ENCODE measurements at places on chromosomes 1 and 21. TPM values are rescaled to one million over a fixed set of nuclear protein-coding genes. Genes with fewer than 3 reads are reported as not detected.
A peak's percentile ranks its signal among the peaks of the same experiment; 100 is the strongest.

DNA sequence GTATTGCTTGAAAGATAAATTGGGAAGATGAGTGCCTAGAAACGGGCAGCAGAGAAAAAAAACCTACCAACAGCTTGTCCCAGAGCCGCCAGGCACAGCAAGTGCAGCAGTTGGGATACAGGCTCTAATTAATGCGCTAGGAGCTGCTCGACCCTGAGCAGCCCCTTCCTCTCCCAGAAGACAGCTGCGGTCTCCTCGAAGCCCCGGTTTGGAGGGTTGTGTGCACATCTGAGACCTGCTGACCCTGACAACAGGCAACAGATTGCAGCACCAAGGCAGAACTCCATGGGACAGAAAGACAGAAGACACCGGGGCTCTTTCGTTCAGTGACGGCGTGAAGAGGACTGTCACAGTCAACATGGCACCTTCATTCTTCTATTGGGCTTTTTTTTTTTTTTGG is 101.4 kb downstream of the TSEN15 start:
- DNase-seq = no peak

DNA sequence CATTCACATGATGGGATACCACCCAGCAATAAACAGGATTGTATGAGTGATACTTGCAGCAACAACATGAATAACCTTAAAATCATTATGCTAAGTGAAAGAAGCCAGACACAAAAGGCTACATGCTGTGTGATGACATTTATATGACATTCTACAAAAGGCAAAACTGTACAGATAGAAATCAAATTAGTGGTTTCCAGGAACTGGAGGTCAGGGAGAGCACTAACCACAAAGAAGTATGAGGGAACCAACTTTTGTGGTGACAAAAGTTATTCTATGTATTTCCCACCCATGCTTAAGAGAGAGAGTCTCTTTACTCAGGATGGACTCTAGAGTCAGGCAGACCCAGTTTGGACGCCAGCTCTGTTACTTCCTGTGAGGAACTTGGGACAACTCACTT is 364.5 kb upstream of the DAB1 start:
- DNase-seq = no peak

DNA sequence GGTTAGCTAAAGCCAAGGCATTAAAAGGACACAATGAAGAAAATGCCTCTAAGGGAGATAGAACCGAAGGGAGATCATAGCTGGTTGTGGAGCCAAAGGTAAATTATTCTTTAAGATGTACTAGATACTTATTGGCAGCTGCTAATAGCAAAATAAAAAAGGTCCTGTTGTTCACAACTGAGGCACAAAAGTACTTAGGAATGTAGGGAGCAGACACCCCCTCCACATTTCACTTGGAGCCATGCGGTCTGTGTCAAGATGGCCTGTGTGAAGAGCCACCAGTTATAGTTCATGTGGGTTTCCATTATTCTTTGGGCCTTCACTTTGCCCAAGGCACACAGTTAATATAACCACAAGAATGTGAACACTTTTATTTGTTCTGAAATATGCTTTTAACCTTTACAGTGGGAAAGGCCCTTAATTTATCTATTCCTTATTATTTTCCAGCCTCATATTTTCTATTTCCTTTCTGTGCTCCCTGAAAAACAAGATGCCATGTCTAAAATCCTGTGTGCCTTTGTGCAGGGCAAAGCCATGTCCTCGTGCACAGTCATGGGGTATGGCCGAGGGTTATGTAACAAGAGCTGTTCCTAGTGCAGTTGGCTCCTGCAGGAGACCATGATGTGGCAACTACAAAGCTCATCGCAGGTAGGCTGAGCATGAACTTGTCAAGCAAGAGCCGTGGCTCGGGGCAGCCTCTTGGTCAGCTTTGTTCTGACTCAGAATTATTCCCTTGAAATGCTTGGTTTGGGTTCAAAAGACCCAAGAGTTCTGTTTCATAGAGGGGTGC is 16.2 kb upstream of the WDR26 start:
- no peak for DNase-seq

DNA sequence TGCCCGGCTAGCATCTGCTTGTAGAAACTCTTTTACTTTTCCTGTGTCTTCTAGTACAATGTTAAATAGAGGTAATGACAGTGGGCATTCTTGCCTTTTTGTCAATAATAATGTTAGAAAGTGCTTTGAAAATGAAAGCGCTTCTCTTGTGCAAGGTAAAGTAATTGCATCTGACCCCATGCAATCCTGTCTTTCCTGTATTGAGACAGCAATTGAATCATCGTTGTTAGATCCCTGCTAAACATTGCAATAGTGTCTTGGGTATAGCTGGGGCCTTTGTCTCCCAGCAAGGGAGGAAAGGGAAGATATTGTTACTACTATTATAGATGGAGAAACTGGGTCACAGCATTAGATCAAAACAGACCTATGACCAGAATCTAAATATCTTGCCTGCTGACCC is 80.9 kb downstream of the TLR5 start:
- DNase-seq = no peak

- DNase-seq = no peak
These were observed 111.8 kb upstream of the RUNX3 start for GRCh38 chr1:25041916-25042315.

DNA sequence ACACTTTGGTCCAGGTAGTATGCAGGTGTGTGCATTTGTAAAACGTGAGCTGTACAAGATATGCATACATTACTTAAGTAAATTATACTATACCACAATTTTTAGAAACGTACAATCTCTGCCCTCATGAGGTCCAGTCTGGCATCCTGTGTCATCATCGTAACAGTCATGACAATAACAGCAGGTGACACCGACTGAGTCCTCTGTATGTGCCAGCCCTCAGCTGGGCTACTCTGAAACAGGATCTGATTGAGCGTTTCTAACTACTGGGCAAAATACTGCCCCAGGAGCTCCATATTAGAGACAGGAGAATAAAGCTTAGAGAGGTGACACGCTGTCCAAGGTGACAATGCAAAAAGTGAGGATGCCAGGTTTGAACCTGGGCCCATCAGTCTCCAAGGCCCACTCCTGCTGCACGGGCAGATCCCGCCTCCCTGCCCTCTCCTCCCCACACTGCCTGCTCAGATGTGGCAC is 47.2 kb upstream of the ECE1 start:
- no peak for DNase-seq

DNA sequence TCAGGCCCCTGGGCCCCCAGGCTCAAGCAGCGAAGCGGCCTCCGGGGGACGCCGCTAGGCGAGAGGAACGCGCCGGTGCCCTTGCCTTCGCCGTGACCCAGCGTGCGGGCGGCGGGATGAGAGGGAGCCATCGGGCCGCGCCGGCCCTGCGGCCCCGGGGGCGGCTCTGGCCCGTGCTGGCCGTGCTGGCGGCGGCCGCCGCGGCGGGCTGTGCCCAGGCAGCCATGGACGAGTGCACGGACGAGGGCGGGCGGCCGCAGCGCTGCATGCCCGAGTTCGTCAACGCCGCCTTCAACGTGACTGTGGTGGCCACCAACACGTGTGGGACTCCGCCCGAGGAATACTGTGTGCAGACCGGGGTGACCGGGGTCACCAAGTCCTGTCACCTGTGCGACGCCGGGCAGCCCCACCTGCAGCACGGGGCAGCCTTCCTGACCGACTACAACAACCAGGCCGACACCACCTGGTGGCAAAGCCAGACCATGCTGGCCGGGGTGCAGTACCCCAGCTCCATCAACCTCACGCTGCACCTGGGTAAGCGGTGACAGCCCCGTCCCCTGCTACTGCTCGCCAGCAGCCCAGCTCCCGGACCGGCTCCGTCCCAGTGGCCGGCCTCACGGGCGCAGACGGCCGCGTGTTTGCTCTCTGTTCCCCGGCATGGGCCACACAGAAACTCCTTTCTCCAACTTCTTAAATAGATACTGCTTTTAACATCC is 539 bp downstream of the LAMC1 start:
- DNase-seq = peak; percentile 45

- DNase-seq = no peak
These were observed 14.7 kb upstream of the KRTAP21-1 start for GRCh38 chr21:30769724-30770431.

GRCh38 chr1:152436593-152437496 is 22.8 kb upstream of the CRNN start:
- DNase-seq = no peak

GRCh38 chr1:55935236-55935635 is 644.1 kb downstream of the PLPP3 start:
- no peak for DNase-seq

DNA sequence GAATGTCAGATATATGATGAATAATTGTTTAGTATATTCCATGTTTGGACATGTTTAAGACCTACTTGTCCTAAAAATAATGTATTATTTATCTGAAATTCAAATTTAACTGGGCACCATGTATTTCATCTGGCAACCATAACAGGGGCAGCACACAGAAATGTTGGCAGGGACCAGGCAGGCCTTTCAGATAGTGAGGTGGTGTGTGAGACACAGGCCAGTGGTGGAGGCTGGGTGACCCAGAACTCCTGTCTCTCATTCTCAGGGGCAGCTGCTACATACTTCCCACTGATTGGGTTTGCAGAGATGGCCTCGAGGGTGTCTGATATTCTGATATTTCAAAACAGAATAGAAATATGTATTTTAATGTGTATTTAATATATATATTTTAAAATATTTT is 1.3 kb upstream of the FASLG start:
- DNase-seq = no peak

DNA sequence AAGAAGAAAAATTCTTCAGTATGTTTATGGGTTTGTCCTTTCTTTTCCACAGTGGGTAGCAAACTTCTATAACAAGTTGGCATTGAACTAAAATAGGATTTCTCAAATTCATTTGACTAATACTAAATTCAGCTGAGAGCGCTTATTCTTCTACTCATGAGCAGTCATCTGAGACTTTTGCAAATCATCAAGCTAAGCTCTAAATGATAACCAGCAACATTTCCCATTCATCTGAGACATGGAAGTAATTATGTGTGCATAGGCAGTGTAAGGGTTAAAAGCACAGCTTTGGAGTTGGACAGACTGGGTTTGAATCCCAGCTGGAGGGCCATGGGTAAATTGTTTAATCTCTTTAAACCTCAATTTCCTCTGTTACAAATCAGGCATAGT is 18.3 kb upstream of the CNR2 start:
- DNase-seq = no peak

DNA sequence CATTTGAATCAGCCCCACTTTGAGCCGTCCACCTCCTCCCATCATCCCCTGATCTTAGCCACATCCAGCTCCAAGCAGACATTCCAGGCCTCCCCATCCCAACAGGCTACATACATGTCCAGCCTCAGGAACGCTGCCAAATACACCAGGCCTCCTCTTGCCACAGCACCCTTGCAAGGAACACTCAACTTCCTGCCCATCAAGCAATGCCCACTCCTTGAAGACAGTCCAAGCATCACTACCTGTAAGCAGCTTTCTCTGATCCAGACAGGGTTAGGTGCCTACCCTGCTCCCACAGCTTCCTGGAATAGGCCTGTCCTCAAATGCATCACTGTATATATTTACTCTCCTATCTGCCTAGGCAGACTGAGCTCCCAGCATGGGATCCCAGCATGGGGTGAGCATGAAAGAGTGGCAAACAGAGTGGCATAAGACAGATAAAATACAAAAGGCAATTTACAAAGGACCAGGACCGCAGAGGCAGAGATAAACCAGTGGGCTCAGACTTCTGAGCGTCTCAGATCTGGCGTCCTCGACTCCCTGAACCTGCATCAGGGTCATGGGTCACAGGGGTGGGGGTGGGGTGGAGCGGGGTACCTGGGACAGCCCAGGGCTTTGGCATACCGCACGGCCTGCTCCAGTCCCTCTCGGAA is 816 bp downstream of the HYI start:
- no peak for DNase-seq

DNA sequence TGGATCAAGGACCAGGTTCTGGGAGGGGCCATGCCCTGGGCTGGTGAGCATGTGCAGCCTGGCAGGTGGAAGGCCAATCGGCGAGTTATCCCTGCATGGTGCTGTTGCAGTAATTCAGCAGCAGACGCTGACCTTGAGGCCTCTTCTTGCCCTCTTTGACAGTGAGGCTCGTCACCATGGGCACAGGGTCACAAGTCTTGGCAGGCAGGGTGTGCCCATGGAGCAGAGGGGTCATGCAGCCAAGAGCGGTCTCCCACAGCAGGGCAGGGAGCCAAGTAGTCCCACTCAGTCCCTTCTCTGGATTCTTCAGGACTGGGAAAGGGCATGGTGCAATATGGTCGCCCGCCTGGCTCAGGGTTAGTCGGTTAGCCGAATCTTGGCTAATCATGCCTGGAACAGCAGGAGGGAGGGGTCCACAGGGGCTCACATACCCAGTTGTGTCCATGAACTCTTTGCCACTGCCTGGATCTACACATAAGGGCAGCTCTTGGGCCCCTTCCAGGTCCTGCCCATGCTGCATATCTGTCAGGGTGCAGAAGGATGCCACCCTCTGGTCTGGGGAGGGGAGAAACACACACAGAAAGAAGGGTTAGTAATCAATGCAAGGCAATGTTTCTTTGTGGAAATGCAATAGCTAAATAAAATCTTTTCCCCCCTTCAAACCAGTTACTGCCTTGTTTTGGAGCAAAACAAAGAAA is 226.8 kb downstream of the SIPA1L2 start:
- no peak for DNase-seq

GRCh38 chr1:155651861-155652661 is 36.5 kb downstream of the YY1AP1 start:
- DNase-seq = no peak

DNA sequence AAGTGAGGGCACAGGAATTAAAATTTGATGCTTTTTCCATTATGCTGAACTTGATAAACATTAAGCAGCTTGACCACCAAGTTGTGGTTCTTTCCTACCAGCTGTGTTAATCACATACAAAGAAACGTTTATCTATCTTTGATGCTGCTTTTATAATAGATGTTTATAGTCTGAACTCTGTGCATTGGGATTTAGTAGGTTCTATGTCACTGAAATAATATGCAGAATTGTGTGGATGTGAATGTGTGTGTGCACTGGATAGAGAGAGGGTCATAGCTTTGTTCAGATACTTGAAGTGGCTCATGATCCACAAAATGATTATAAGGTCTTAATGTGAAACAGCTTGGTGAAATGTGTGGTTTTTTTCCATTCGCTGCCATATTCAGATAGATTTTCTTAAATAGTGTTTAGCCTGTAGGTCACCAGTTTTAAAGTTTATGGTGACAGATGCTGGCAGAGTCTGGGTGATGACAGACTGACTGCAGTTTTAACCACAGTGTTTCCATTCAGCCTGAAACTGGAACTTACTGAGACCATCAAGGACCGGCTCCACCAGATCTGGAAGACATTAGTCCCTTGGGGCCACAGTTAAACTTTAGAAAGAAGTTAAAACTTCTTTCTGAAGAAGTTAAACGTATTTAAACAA is 10.2 kb downstream of the DDI2 start:
- no peak for DNase-seq

DNA sequence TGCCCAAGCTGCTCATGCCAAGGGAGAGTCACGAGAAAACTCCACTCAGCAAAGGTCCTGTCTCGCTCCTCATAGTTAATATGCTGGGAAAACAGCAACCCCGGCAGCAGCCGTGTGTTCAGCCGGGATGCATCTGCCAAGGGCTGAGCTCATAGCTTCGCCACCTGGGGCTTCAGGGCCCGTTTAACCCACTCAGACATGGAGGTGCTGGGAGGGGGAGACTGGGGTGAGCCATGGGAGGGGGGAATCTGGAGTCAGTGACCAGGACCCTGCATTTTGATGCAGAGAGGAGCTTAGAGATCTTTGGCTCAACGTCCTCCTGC is 283.4 kb downstream of the PTPRU start:
- no peak for DNase-seq

GRCh38 chr1:161816201-161816600 is 50.1 kb downstream of the ATF6 start:
- DNase-seq = no peak

Gene TMEM82
- not detected for total RNA-seq

Gene CD84
- total RNA-seq = not detected

Gene HHAT
- 5.5 TPM for total RNA-seq

Gene NSUN4
- 32.7 TPM for total RNA-seq

Gene LORICRIN
- total RNA-seq = not detected

Gene NTRK1
- 0.21 TPM for total RNA-seq

Gene PRXL2B
- total RNA-seq = 58.9 TPM

Gene SLC5A3
- 19.6 TPM for total RNA-seq

Gene TMPRSS3
- total RNA-seq = not detected
